HCT116 (cell line): ENCODE measurements at places on chromosomes 2 and 18. TPM values are rescaled to one million over a fixed set of nuclear protein-coding genes. Genes with fewer than 3 reads are reported as not detected.

DNA sequence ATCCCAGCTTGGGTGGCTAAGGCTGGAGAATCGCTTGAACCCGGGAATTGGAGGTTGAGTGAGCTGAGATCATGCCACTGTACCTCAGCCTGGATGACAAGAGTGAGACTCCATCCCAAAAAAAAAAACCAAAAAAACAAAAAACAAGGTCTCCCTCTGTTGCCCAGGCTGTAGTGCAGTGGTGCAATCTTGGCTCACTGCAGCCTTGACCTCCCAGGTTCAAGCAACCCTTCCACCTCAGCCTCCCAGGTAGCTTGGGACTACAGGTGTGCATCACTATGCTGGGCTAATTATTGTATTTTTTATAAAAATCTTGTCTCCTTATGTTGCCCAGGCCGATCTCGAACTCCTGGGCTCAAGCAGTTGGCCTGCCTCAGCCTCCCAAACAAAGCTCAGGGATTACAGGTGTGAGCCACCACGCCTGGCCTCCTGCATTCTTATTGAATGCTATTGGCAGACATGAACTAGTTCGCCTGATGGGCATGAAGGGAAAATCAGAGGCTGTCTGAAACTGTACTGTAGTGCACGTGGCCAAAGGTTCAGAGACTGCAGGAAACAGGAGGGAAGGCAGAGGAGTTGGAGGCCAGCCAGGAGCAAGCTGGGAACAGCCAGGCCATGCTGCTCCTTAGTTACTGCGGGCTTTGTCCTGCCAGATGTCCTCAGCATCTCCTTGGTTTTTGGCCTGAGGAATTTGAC is 16.0 kb upstream of the ASXL2 start:
- H3K4me1 ChIP-seq: no peaks in the 10 kb centered on the region
- no peak for DNase-seq
- no peak overlapping the region for H3K4me3 ChIP-seq
- H3K27me3 ChIP-seq: no peaks in the 10 kb centered on the region

Gene SLC23A3
- total RNA-seq: 4.8 TPM

GRCh38 chr2:240888130-240888889 is 7.6 kb downstream of the MAB21L4 start:
- peaks cover 5% of the 10 kb centered on the region for H3K4me1 ChIP-seq
- no peaks in the 10 kb centered on the region for H3K36me3 ChIP-seq
- no peaks in the 10 kb centered on the region for H3K27me3 ChIP-seq
- no peak overlapping the region for H3K4me3 ChIP-seq
- DNase-seq: no peak

Gene DIPK1C
- total RNA-seq: not detected

- no peaks in the 10 kb centered on the region for H3K27me3 ChIP-seq
- no peak overlapping the region for H3K4me3 ChIP-seq
- H3K27ac ChIP-seq: no peak overlapping the region
- H3K36me3 ChIP-seq: no peaks in the 10 kb centered on the region
- H3K4me1 ChIP-seq: no peaks in the 10 kb centered on the region
- no peak for DNase-seq
Measured at GRCh38 chr2:230840301-230840700, 24.4 kb upstream of the ITM2C start.

Gene CDK15
- total RNA-seq: not detected

- no peak overlapping the region for H3K27ac ChIP-seq
- H3K36me3 ChIP-seq: no peaks in the 10 kb centered on the region
- no peaks in the 10 kb centered on the region for H3K27me3 ChIP-seq
- DNase-seq: no peak
- peaks cover 3% of the 10 kb centered on the region; the same call in 1 of the 2 replicates for H3K4me1 ChIP-seq
- no peak overlapping the region for H3K4me3 ChIP-seq
Measured at GRCh38 chr2:145751155-145751554, 1231.2 kb upstream of the ZEB2 start.
